ENCODE measurements at places on chromosomes 6 and 20.

- no peak for DNase-seq
Measured at GRCh38 chr6:146770965-146771735, 172.4 kb downstream of the ADGB start.

- DNase-seq, result no peak
Measured at GRCh38 chr6:170424604-170425126, 118.1 kb downstream of the FAM120B start.

DNA sequence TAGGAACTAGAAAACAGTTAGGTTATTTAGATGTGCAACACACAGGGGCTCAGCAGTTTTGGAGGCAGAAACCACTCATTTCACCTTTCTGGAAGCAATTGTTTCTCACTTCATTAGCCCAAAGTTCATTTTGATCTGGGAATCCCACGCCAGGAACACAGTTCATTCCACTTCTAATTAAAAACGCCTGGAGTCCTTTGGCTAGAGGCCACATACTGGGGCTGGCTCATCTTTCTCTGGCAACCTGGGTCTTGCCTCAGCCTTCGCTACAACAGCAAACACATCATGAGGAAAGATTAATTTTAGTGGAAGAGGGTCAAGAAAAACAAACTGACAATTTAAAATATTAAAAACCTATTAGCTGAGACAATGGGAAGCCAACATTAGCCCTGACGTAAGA lies 69.7 kb downstream of the RFPL4B start:
- DNase-seq, result no peak

DNA sequence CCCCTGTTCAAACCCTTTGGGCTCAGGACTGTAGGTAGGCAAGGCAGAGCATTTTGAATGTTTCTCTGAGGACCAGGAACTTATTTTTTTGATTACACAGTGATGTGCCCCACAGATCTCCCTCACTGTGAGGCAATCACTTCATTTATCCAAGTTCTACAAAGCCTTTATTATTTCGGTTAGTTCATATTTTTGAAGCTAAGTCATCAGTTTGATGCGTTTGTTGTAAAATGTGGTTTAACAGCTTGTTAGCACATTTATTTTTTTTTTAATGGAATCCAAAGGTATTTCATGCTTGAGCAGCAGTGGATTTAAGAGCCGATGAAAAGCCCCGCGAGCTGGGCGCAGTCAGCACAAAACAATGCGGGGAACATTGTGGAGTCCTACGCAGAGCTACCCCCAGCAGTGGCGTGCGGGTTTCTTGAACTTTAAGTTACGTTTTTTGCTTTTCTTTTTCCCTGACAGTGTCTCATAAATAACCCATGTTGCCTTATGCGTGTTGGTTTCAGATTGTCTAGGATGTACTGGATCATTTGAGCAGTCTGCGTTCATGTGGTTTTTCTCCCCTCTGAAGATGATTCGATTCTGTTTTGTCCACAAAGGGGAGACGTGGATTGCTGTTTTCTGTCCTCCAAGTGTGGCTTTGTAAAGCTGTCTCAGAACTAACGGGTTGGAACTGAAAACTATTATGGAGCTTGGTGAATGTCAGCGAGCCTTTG lies 233.6 kb upstream of the BMP2 start:
- peak; percentile 65 for DNase-seq

GRCh38 chr6:100671740-100672139 lies 207.0 kb upstream of the SIM1 start:
- no peak for DNase-seq

DNA sequence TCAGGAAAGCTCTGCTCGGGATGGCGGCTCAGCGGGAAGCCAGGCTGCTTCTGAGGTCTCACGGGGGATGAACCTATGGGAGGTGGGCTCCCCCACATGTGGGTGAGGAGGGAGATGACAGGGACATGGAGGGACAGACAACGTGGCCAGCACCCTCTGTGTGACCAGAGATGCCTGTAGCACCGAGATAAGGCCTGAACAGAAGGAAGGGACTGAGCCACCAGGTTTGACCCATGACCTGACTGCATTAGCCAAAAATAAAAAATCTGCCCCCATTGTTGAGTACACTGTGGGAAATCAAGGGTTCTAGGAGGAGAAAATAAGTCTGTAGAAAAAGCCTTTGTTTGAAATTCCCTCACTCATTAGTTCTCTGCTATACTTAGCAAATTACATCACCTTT lies 105.7 kb downstream of the RNASET2 start:
- DNase-seq, result no peak

DNA sequence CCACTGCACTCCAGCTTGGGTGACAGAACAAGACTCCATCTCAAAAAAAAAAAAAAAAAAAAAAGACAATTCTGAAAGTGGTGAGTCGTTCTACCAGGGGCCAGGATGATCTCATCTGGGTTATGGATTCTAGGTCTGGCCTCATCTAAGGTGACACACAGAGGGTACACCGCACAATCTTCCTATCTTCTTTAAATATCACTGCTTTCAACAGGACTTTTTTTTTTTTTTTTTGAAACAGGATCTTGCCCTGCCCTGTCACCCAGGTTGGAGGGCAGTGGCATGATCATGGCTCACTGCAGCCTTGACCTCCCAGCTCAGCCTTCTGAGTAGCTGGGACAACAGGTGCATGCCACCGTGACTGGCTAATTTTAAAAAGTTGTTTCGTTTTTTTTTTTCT lies 67.7 kb downstream of the SLC16A10 start:
- no peak for DNase-seq

GRCh38 chr6:11467364-11467763 lies 70.2 kb upstream of the TMEM170B start:
- no peak for DNase-seq

DNA sequence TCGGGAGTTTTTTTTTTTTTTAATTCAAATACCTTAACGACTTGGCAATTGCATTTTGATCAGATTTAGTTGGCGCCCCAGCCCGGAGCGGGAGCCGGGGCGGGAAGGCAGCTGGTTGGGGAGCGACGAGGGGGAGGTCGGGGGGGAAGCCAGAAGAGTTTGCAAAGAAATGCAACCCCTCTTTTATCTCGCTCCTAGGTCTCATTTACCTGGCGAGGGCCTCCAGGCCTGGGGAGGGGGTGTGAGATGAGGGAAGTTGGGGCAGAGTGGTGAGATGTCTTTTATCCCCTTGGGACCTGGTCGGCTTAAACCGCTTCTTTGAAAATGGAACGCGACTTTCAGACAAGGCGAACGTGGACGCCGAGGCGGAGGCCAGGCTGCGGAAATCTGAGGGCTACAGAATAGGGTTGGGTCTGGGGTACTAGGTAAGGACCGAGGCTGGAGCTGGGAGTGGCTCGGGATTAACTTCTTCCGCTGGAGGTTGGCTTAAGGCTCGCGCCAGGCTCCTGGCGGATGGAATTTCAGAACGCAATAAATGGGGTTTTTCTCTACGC lies 40.3 kb downstream of the NCR2 start:
- no peak for DNase-seq

- DNase-seq, result no peak
Measured at GRCh38 chr6:3541006-3541585, 84.2 kb upstream of the SLC22A23 start.

- DNase-seq, result no peak
Measured at GRCh38 chr6:36297511-36297910, 27.7 kb downstream of the PNPLA1 start.

DNA sequence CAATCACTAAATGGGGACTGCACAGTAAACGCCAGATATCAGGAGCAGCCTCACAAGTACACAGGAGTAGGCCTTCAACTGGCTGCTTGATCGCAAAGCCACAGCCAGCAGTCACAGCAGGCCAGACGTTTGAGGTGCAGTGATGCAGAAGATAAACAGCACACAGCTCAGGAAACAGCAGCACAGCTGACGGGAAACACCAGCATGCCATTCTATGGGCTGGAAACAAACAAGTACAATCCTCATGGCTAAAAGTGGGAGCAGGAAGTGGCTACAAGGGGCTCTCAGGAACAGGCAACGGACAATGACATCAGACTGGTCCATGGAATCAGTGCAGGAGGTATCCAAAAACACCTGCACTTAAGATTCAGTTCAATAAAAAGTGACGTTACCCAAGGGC lies 111.0 kb downstream of the DTNBP1 start:
- DNase-seq, result no peak

DNA sequence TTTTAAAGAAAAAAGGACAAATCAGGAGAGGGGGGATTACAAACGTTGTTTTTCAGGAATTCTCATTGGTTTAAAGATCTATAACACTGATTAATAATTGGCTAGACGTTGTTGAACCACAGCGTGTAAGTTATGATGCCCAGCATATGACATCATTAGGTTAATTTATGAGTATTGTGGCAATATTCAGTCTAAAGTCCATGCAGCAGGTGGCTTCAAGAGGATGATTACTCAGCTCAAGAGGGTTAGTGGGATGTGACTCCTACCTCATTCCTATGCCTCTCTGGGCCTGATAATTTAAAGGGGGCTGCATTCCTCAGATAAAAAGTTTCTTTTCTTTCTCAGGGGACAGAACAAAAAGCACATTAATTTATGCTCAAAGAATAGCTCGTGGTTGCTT lies 1309.0 kb downstream of the EPHA7 start:
- no peak for DNase-seq

DNA sequence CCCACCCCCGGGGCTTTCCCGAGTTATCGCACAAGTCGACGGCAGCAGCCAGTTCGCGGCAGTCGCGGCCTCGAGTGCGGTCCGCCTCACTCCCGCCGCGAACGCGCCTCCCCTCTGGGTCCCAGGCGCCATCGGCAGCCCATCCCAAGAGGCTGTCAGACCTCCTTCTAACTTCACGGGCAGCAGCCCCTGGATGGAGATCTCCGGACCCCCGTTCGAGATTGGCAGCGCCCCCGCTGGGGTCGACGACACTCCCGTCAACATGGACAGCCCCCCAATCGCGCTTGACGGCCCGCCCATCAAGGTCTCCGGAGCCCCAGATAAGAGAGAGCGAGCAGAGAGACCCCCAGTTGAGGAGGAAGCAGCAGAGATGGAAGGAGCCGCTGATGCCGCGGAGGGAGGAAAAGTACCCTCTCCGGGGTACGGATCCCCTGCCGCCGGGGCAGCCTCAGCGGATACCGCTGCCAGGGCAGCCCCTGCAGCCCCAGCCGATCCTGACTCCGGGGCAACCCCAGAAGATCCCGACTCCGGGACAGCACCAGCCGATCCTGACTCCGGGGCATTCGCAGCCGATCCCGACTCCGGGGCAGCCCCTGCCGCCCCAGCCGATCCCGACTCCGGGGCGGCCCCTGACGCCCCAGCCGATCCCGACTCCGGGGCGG lies 1.6 kb downstream of the GNAS start:
- no peak for DNase-seq

DNA sequence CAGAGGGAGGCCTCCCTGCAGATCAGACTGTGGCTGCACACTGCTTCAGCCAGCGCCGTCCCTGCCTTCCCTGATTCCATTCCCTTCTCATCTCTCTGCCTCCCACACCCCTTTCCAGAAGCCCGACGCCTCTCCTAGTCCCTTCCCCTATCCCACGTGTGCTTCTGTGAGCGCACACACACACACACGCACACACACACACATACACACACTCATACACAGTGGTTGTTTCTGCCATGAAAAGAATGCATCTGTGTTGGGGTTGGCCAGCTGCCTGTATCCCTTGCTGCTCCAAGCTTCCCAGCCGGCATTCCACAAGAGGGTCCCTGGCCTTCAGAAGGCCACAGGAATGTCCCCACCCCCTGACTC lies 51.7 kb downstream of the MOCS1 start:
- DNase-seq, result peak; percentile 92

DNA sequence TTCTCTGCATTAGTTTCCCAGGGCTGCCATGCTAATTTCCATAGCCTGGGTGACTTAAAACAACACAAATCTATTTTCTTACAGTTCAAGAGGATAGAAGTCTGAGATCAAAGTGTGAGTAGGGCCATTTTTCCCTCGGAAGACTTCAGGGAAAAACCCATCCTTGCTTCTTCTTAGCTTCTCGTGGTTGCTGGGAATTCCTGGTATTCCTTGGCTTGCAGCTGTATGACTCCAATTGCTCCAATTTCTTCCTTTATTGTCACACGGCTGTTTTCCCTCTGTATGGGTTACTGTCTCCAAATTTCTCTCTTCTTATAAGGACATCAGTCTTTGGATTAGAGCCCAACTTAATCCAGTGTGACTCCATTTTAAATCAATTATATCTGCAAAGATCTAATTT lies 128.4 kb upstream of the JAG1 start:
- no peak for DNase-seq

DNA sequence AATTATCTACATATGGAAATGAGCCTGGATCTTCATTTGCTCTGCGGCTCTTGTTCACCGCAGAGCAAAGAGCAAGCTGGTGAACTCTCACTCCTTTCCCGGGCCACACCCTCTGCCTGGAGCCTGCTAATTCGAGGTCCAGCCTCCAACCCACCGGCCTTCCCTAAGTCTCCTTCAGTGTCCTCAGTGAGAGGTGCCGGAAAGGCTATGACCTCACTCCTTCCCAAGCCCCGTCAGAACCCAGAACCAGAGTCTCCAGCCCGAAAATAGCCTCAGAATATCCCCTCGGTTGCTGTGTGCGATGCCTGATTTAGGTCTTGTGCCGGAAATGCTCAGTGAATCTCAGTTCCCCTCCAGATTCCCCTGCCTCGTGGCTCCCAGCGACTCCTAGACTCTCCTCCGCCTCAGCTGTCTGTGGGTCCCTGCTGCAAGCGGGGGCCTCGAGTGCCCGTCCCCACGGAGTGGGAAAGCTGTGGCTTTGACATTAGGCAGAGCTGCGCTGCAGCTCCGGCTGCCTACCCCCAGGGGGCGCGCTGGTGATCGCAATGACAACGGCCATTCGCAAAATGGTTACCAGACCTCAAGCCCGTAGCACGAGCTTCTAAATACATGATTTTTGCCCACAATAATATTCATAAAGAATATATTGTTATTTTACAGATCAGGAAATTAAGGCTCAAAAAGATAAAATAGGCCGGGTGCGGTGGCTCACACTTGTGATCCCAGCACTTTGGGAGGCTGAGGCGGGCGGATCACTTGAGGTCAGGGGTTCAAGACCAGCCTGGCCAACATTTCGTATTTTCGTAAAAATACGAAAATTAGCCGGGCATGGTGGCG lies 4.1 kb upstream of the BNIP5 start:
- peak; percentile 18 for DNase-seq

- no peak for DNase-seq
Measured at GRCh38 chr20:63692436-63693082, 3.9 kb upstream of the TNFRSF6B start.

DNA sequence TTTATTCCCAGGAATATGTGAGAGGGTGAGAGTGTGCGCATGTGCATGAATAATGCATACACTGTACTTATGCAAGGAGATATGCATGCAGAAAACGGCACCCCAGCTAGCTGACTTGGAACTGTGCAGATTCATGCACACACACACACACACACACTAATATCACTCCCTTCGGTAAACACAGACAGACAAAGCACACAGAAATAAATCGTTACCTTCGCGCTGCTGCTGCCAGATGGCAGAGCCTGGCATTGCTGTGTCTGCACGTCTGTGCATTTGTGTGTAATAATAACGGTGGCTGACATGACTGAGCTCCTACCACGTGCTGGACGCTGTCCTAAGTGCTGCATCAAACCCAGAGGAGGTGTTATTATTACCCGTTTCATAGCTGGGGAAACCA lies 36.8 kb downstream of the PREX1 start:
- no peak for DNase-seq
